ENCODE measurements at places on chromosomes 12 and 14.

DNA sequence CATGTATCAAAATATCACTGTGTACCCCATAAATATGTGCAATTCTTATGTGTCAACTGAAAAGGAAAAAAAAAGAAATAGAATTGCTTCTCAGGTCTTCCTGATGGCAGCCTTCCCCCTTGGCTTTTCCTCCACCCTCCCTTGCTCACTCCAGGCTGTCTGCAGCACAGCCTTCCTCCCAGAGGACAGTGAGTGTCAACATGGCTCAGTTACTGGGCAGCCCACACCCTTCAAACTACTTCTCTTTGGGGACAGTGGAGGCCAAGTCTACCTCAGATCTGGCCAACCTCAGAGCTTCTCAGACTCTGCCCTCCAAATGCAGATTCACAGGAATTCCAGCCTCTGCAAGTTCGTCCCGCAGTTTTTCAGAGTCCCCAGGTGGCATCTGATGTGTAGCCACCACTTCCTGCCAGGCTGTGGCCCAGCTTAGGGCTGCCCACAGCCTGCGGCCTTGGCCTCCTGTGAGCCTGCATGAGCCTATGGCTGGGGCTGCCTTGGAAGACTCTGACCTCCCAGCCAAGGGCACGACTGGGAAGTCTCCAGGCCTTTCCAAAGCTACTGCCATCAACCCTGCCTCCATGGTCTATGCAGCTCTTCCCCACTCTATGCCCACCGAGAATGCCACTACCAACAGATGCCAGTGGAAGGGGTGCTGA, 148.0 kb upstream of the PWP1 start:
- DNase-seq: no peak

DNA sequence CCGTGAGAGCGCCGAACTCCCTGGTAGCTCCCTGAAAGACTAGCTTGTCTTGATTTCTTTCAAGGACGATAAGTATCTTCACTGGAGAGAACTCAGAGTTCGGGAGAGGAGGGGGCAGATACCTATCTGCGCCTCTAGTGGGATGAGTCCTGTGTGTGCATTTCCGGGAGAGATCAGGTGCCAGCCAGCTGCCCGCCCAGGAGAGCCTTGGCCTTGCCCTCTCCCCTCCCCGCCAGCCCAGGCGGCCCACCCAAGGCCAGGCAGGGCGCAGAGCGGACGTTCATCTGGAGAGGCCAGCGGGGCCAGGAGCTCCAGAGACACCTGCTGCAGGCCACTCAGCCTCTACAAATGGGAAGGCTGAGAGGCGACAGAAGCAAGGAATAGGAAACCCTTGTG, 1.0 kb downstream of the CD9 start:
- no peak for DNase-seq

DNA sequence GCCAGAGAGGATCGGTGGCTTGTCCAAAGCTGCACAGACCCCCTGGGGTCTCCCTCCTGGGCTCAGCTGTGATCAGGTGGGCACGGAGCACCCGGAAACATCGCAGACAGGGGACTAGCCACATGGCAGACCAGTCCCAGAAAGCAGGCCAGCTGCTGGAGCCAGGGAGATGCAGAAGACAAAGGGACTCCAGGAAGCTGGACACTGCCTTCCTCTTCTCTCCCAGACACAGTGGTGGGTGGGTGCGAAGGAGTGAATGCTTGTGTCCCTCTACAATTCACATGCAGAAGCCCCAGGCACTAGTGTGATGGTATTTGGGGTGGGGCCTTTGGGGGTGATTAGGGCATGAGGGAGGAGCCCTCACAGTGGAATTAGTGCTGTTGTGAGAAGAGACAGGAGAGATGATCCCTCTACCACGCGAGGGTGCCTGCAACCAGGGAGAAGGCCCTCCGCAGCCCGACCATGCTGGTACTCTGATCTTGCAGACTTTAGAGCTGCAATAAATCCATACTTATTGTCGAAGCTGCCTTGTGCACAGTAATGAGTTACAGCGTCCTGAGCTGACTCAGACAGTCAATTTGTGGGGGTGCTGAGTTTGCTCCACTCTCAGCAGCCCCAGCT, 95.2 kb downstream of the CALM1 start:
- DNase-seq: no peak

DNA sequence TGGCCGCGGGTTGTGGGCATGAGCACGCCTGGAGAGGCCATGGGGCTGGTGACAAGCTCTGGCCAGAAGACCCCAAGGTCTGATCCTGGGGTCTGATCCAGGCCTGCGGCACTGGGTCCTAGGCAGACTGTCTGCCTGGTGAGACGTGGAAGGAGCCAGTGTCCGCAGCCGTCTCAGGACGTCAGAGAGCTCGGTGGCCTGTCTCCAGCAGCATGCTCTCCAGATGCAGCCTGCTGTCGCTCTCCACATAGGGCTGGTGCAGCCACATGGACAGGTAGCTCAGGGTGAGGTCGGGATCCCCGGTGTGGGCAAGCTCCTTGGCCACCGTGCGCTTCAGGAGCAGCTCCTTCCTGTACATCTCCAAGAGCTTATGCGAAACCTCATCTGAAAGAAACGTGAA, 14.3 kb downstream of the CINP start:
- DNase-seq: no peak

DNA sequence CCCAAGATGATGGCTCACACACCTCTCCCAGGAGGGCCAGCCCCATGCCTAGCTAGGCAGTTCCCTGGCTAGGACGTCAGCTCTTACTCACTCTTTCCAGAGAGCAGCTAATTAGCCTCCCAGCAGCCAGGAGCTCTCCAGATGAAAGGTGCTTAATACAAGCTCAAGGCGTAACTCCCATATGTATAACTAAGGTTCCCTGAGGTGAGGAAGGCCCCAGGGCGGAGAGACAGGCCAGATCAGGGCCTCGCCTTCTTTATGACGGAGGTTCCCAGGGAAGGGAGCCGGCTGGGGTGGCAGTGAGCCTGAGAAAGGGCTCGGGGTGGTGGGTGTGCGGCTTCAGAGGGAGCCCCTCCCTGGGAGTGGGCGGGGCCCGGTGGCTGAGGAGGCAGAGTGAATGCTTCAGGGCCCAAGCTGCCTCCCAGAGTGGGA, 26.4 kb upstream of the ZFP36L1 start:
- no peak for DNase-seq

DNA sequence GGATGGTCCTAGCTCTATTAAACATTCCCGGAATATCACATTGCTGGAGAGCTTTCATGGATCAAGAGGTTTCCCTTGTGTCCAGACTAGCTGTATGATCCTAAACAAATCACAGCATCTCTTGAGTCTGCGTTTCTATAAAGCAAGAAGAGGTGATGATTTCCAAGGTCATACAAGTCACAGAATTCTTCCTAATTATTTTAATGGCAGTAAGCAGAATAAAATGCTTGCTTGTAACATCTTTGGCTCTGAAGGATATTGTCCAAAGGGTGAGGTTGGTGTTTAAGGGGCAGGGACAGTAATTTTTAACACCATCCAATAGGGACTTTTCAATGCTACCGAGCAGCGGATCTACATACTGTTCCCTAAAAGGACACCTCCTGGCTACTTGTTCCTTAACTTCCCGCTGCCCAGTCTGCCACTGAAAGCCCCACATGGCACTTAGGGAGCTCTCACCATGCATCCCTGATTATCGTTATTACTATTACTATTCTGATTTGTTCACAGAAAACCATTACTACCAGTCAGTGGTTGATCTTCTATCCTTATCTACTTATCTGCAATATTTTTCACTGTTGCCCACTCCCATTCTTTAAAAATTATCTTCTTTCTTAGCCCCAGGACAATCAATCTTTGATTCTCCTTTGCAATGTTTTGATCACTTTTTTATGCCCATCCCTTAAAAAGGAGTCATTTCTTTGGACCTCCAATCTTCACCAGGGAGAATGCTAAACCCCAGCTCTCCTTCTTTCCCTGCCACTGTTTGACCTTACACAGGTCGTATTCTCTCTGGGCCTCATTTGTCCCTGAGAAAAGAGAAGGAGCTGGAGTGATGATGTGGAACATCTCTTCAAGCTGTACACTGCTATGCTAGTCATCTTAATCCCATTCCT, 4.0 kb upstream of the PCED1B start:
- DNase-seq: no peak

- DNase-seq: no peak
Measured at GRCh38 chr14:66380143-66380542, 106.0 kb upstream of the CCDC196 start.

DNA sequence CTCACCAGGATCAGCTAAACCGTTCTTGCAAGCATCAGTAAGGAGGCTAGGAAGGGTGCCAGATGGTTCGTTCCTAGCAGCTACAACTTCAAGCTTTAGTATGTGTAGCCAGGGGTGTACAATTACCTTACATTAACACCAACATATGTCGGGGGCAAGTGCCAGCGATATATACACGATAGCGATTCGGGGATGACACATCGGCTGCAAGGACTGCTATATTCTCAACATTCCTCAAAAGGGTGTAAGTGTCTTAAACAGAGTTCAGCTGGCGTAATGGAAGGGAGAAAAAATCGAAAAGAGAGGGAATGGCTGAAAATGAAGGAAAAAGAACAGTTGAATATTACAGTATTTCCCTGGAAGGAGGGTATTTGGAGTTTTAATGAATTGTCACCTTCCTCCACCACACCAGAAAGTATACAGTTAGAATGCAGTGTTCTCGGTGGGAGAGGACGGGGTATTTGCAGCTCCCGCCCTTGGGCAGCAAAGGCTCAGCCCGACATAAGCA, 545 bp downstream of the LIMA1 start:
- DNase-seq: no peak

- peak; percentile 55 for DNase-seq
Measured at GRCh38 chr14:99261912-99262787, 9.8 kb downstream of the BCL11B start.

GRCh38 chr14:76612654-76613053, 148.6 kb upstream of the VASH1 start:
- no peak for DNase-seq

GRCh38 chr14:88468406-88468805, 82.9 kb downstream of the SPATA7 start:
- no peak for DNase-seq

DNA sequence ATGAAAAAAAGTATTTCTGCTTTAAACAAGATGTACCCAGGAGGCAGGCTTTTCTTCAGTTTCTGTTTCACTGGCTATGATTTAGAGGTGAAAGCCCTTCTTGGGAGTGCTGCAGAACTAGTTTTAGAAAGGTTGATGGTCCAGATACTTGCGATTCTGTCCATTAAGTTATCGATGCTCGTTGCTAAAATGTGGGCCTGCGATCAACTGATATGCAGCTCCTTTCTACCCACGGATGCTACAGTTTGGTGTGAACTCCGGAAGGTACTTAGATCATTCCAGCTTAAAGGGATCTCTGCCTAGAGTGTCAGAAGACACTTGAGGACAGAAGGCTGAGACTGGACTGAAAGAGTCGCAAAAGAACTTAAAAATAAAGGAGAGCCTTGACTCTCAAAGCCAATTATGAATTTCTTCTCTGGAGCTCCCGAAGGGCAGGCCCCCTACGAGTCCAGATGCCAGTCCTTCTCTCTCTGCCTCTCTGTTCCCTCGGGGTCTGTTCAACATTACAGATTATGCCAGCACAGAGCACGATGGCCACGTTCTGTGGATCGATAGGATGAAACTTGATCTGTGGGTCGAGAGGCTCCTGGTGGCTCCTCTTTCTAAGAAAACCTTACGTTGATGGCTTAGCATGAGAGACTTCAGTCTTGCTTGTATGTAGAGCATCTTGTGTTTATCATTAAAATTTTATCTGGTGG, 40.0 kb downstream of the FBXW8 start:
- DNase-seq: no peak

DNA sequence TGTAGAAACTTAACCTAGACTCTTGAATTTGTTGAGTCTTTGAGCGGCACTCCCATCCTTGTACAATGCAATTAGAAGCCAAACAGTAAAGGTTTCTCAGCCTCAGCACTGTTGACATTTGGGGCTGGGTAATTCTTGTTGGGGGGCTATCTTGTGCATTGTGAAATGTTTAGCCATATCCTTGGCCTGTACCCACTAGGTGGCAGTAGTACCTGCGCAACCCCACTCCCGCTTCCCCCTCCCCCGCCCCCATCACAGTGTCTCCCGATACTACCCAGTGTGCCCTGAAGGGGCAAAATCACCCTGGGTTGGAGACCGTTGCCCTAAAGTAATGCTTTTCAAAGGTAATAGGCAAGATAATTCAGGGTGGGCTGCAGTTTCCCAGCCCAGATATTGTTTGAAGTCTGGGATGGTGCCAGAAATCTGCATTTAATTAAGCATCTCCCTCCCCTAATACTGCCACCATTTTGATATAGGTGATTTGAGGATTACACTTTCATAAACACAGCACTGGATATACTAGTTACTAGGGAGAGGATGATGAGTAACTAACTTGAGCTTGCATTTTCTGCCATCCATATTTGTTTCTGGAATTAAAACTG, 1.8 kb downstream of the COX6A1 start:
- peak; percentile 69 for DNase-seq

GRCh38 chr12:118742431-118742830, 238.9 kb upstream of the SRRM4 start:
- DNase-seq: no peak

- no peak for DNase-seq
Measured at GRCh38 chr12:94427501-94428381, 31.9 kb downstream of the CEP83 start.

GRCh38 chr12:3995306-3995705, 122.1 kb upstream of the PARP11 start:
- no peak for DNase-seq

DNA sequence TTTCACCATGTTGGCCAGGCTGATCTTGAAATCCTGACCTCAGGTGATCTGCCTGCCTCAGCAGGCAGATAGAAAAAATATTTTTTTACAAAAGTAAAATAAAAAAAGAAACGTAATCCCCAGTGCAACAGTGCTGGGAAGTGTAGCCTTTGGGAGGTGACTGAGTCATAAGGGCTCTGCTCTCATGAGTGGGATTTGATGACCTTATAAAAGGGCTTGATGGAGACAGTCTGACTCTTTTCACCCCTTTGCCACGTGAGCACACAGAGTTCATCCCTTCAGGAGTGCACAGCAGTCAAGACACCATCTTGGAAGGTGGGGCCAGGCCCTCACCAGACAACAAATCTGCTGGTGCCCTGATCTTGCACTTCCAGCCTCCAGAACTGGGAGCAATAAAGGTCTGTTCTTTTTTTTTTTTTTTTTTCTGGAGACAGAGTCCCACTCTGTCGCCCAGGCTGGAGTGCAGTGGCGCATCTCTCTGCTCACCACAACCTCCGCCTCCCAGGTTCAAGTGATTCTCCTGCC, 24.7 kb upstream of the DYNC1H1 start:
- no peak for DNase-seq

- no peak for DNase-seq
Measured at GRCh38 chr12:68573406-68573805, 37.3 kb upstream of the RAP1B start.

DNA sequence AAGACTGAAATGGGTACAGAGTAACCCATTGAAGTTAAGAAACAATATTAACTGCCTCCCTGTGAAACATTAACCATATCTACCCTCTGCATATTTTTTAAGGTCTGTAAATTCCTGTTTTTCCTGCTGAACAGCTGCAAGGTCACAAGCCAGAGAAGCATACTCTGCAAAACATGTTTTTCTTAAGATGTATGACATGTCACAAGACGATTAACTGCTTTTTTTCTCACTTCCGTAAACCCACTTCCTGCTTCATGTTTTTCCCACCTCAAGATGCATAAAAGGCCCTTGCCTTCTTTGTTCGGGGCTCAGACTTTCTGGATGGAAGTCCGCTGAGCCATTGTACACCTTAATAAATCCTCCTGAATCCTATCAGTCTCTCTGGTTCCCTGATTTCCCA, 504.7 kb upstream of the MIS18BP1 start:
- no peak for DNase-seq

- no peak for DNase-seq
Measured at GRCh38 chr14:89855961-89856656, 98.4 kb downstream of the EFCAB11 start.

- DNase-seq: no peak
Measured at GRCh38 chr12:104182621-104183378, 32.8 kb upstream of the TXNRD1 start.

All from activated T-cell treated with anti-CD3 and anti-CD28 coated beads for 1 hour (primary cell).